ENCODE measurements at places on chromosomes 3 and 15. TPM values are rescaled to one million over a fixed set of nuclear protein-coding genes. Genes with fewer than 3 reads are reported as not detected.

DNA sequence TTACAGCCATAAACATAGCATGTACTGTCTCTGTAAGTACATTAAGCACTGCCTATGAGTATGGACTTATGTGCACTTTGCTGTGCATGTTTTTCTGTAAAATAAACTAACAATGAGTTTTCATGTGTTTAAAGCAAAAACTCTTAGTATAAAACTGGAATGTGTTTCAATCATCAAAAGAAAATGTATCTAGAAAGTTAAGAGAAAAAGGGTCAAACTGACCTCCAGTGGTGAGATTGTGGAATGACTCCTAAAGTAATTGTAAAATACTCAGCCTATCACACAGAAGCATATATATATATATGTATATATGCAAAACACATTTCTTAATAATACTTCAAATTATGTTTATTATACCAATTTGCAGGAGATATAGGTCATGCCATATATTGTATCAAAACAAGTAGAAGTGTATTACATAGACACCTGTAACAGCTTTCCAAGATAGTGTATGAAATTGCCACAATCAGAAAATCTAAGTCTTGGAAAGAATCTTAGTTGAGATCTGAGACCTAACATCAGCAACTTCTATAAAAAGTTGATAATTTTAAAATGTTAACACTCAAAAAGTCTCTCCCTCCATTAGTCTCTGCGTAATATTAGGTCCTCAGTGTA is 199.6 kb downstream of the FMN1 start:
- DNase-seq: no peak

DNA sequence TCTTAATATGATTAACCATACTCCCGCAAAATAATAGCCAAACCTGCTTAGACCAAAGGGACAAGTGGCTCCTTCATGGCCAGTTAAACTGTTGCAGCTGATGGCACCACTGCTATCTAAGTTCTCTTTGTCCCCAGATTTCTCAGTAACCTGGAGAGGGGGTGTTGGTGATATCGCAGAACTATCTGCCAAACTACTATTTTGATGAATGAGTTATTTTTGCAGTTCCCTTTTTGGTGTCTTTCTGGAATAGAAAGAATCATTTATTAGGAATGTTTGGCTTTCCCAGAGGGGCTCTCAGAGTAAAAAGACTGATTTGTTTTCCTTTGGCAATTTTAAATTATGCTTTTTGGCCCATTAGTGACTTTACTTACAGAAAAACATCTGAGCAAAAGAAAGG is 33.0 kb downstream of the CLEC3B start:
- DNase-seq: no peak

PHLDB2 gene
- total RNA-seq: 45.8 TPM

ACTC1 gene
- total RNA-seq: 2.8 TPM

NUSAP1 gene
- total RNA-seq: 159 TPM

MAP1A gene
- 24.3 TPM for total RNA-seq

- DNase-seq: peak; percentile 25
These were observed 1.2 kb downstream of the BNC1 start for GRCh38 chr15:83283138-83283812.

OIP5 gene
- total RNA-seq: 25.2 TPM

FBXW12 gene
- 0.44 TPM for total RNA-seq

GRCh38 chr15:53549697-53550305 is 209.7 kb downstream of the WDR72 start:
- no peak for DNase-seq

GRCh38 chr3:84440291-84440690 is 518.5 kb upstream of the CADM2 start:
- peak; percentile 4 for DNase-seq

- no peak for DNase-seq
These were observed 16.8 kb downstream of the EPHA6 start for GRCh38 chr3:96831175-96831574.

- DNase-seq: no peak
These were observed 168.5 kb downstream of the NFKBIZ start for GRCh38 chr3:102017784-102018183.

DNA sequence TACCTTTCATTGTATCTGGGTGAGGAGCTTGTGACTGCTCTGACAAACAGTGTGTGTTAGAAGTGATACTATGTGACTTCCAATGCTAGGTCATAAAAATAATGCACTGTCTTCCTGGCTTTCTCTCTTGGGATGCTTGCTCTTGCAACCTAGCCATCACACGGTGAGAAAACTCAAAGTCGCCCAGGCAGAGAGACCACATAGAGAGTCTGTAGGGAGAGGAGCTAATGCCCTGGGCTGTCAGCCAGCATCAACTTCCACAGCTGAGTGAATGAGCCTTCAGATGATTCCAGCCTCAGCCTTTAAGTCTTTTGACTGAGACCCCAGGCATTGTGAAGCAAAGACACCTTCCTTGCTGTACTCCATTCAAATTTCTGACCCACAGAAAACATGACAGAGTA is 220.6 kb upstream of the SGO1 start:
- DNase-seq: no peak

- DNase-seq: no peak
These were observed 288.6 kb downstream of the CLSTN2 start for GRCh38 chr3:140223631-140224030.

DNA sequence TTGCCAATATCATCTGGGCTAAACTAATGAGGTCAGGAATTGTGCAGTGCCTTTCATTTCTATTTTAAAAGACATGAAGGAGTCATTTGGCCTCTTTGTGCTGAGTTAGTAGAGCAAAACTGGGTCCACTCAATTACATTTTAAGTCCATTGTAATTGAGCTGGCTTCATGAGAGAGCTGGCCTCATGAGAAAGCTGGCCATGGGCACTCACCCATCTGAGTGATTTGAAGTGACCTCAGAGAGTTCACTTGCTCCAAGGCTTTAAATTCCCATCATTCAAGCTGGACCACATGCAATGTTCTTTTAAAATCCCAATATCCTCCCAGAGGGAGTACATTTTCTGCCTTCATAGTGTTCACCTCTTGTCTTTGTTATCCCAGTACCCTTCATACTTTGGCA is 335.9 kb upstream of the WNT5A start:
- DNase-seq: no peak

DNA sequence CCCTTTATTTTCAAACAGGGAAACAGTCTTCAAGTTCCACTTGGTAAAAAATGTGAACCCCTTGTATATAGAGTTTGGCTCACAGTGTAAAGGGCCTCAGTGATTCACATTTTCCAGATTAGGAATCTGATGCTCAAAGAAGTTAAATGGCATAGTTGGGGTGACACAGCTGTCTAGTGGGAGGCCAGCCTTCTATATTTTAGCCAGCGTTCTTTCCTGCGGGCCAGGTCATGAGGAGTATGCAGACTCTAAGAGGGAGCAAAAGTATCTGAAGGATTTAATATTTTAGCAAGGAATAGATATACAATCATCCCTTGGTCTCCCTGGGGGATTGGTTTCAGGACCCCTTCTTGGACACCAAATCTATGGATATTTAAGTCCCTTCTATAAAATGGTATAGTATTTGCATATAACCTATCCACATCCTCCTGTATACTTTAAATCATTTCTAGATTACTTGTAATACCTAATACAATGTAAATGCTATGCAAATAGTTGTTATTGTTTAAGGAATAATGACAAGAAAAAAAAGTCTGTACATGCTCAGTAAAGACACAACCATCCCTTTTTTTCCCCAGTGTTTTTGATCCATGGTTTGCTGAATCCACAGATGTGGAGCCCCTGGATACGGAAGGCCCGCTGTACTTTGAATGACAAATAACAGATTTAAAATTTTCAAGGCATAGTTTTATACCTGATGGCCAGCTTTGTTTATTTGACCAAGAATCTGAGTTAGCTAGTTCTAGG is 7.0 kb downstream of the B2M start:
- DNase-seq: no peak

DNA sequence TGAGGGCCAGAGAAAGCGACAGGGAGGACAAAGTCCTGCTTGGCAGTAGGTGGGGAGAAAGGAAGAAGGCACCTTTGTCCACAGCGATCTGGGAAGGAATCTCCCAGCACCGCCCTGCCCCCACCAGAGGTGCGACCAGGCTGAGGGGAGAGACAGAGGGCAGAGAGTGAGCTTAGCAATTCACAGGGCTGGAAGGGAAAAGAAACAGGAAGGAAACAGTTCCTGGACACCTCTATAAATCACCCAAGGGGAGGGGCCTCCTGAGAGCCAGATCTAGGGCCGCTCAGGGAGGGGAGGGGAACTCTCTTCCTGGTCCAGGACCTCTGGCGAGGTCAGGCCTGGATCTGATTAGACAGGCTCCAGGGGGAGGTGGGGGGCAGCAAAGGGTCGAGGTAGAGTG is 35.4 kb downstream of the RNU5B-1 start:
- no peak for DNase-seq

DNA sequence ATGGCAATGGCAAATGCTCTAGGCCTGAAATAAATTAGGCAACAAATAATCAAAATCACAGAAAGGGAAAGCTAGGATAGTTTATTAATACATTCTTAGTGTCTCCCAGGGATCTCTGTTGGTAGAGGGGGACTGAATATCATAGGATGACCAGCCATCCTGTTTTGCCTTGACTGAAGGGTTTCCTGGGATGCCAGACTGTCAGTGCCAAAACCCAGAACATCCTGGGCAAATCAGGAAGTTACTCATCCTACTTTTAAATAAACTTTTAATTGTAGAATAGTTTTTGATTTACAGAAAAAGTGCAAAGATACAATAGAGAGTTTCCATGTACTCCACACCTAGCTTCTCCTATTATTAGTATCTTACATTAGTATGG is 21.8 kb upstream of the SIAH2 start:
- no peak for DNase-seq

CHCHD6 gene
- 32.9 TPM for total RNA-seq

DNA sequence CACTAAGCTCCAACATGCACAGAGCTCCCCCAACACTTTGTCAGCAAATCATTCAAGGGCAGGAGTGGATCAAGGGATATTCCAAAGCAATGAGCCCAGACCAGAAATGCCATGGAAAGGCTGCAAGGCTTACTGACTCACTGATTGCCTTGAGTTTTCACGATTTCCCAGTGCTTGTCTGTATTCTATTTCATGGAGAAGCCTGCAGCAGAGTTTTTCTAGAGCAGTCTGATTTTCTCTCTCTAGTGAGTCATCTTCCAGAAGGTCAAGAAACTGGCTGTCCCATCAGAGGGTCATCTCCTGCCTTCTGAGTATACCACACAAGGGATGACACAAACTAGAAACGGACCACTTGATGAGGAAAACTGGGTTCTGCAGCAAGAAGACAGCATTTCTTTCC is 16.5 kb downstream of the LMCD1 start:
- DNase-seq: no peak

GRCh38 chr3:11558002-11558401 is 85.7 kb downstream of the VGLL4 start:
- DNase-seq: no peak

DNA sequence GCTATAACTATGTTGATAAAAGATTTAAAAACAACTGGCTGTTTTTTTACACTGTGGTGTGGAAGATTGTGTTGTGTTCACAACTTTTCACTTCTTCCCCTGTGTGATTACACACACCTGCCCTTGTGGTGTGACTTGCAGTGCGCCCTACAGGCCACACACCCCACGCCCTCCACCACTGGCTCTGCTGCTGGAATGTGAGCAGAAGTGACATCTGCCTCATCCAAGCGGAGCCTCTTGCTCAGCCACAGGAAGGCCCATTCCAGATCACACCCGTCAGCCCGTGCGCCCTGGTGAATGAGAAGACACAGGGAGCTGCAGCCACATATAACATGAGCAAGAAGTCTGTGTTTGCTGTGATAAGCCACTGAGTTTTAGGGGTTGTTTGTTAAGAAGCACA is 7.0 kb downstream of the CCR2 start:
- no peak for DNase-seq

- no peak for DNase-seq
These were observed 120.7 kb upstream of the WNT5A start for GRCh38 chr3:55607844-55608243.

- DNase-seq: no peak
These were observed 312.1 kb upstream of the ROBO1 start for GRCh38 chr3:80079886-80080285.

DNA sequence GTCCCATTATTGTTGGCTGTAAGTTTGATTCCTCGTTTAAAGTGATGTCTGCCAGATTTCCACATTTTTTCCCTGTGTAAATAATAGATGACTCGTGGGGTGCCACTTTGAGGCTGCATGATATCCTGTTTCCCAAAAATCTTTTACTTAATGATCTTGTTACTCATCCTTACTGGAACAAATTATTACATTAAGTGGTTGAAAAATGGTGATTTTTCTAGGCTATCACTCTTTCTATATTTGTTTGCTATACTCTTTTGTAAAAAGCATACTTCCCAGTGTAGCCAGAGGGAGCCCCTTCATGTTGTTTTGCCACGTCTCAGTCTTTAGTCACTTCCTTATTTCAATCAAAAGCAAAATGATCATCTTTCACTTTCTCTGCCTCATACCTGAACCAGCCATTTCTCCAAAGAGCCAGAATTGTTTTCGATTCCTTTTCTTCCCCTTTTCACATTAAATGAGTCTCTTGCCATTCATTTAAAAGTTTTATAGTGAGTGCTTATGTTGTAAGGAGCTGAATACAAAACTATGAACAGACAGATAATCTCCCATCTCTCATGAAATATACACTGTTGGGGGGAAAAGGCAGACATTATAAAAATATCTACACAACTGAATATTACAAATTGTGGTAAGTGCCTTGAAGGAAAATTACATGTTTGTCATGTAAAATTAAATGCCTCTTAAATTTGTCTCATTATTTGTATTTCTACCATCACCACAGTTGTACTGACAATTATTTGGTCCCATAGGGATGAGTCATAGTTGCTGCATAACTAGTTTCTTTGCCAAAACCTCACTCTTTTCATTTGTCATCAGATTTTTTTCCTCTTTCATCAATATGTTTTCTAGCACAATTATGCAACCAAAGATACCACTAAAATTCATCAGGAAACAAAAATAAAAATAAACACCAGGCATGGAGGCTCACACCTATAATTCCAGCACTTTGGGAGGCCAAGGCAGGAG is 41.5 kb downstream of the ADGRG7 start:
- no peak for DNase-seq

- DNase-seq: no peak
These were observed 230.3 kb upstream of the CFAP20DC start for GRCh38 chr3:59280113-59280512.

DNA sequence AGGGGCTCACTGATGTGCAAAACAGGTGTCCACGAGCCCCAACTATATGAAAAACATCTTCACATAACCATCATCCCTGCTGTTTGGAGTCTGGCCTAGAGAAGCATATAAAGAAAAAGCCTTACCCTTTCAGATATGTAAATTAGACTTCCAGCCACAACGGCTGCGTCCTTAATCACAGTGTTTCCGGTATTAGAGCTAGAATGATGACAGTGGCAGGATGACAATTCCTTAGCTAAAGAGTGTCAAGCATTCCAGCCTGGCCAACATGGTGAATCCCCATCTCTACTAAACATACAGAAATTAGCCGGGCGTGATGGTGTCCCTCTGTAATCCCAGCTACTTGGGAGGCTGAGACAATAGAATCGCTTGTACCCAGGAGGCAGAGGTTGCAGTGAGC is 19.5 kb upstream of the SAMD7 start:
- DNase-seq: no peak

DNA sequence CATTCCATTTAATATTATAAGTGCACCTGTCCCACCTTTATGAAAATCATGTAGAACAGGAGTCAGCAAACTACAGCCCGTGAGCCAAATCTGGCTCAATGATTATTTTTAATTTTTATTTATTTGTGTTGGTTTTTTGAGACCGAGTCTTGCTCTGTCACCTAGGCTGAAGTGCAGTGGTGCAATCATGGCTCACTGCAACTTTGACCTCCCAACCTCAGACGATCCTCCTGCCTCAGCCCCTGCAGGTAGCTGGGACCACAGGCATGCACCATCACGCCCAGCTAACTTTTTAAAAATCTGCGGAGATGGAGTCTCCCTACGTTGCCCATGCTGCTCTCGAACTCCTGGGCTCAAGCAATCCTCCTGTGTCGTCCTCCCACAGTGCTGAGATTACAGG is 42.0 kb downstream of the MYO1E start:
- no peak for DNase-seq

CIDEC gene
- total RNA-seq: not detected

Measured in neural crest cell (in vitro differentiated cells).